Activated CD4-positive, alpha-beta T cell treated with anti-CD3 and anti-CD28 coated beads, Interleukin-2, amount 50 U/mL, for 1 hour (primary cell): ENCODE measurements at places on chromosomes 3 and 15.

GRCh38 chr3:44125246-44125645 lies 116.4 kb upstream of the TOPAZ1 start:
- no peak for DNase-seq

- no peak for DNase-seq
Measured at GRCh38 chr3:48429960-48430707, at the start of gene PLXNB1. Gene PLXNB1, minus strand, starts transcription at chr3:48430086. Its CDS starts 5,475 bp downstream, at chr3:48424611.

DNA sequence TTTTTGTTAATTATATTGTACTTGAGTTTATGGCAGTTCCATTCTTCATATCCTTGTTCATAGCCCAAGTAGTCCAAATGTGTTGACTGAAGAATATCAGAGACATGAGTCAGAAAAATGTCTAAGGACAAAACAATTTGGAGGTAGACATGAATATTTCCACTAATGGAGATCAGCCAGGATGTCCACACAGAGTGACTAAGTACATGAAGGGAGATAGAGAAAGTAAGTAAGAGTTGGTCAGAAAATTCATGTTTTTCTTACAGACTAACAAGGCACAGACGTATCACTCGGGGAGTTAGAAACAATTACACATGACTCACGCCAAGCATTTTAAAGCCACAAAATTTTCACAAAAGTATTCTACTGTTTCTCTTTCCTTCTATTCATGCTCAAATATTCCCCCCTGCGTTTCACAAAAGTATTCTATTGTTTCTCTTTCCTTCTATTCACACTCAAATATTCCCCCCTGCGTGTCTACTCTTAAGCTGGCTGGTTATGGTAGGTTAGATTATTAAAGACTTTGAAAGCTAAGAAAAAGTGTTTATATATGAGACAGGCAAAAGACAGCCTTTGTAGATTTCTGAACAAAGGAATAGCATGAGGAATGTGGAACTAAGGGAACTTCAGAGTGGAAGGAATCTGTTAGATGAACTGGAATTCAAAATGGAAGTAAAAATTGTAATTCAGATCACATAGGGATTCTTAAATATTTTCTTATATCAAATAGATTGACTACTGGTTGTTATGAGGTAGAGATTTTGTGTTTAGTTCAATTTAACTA lies 648.7 kb upstream of the CCDC54 start:
- DNase-seq = no peak

DNA sequence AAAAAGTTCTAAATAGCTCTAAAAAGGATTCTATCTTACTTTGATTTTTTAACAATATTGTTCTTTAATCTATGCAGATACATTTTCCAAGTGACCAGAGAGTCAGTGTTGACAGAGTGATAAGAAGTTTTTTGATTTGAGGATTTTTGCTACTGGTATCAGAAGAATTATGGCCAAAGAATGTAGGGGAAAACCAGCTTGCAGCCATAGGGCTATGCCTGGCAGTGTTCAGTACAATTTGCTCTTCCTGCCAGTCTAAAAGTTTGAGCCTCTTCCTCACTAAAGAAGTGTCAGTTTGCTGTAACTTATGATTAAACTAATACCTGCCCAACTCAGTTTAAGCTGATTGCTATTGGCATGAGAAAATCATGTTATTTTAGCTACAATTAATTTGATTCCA lies 35.3 kb upstream of the FSIP1 start:
- no peak for DNase-seq

DNA sequence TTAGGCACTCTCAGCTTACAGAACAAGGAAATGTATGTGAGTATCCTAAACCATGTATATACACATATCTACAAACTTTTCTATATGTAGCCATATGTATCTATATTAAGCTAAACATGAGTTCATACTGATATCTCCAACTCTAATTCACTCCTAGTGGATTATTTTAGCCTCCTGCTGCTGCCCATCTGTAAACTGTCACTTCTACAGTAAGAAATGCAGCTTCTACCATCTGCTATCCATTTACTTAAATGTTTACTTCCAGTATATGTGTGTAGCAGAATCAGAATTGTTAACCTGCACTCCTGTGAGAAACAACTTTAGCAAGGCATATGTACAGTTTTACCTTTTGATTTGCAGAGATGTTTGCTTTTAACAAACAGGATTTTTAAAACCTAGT lies 478.5 kb upstream of the CBLB start:
- DNase-seq = no peak

GRCh38 chr3:179324270-179324754 lies 1.5 kb downstream of the ZNF639 start:
- no peak for DNase-seq
